ENCODE measurements at places on chromosomes 11 and 22.
A peak's percentile ranks its signal among the peaks of the same experiment; 100 is the strongest.

DNA sequence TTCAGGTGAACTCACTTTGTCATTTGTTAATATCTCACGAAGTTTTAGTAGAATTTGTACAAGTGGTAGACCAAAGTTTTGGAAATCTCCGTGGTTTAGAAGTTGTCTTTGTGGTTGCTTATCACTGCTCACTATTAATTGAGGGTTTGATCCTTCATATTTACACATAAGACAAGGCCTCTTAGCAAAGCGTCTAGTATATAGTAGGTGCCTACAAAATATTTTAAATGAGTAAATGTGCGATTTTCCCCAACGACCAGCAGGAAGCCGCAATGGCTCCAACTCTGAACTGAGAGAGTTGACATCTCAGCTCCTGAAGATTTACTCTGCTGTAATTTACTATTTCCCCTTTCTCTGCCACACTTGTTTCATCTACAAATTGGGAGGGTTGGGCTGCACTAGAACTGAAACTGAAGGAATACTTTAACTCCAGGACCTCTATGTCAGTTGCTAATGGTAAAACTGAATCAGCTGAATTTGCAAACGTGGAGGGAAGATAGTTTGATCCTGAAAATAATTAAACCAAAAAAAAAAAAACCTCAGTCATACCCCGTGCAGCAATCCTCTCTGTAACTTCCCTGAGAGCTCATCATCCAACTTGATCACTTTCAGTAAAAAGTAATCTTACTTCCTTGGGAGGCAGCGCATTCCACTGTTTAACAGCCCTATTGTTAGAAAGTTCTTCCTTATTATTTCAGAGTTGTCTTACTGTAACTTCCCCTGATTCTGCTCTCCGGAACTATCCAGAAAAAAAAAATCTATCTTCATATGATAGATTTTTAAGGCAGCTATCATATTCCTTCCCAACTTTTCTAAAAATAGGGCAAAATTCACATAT is 1.3 kb upstream of the SBF2 start:
- DNase-seq, result no peak

GRCh38 chr22:19111140-19111539 is 11.1 kb downstream of the DGCR2 start:
- DNase-seq, result peak; percentile 2

DNA sequence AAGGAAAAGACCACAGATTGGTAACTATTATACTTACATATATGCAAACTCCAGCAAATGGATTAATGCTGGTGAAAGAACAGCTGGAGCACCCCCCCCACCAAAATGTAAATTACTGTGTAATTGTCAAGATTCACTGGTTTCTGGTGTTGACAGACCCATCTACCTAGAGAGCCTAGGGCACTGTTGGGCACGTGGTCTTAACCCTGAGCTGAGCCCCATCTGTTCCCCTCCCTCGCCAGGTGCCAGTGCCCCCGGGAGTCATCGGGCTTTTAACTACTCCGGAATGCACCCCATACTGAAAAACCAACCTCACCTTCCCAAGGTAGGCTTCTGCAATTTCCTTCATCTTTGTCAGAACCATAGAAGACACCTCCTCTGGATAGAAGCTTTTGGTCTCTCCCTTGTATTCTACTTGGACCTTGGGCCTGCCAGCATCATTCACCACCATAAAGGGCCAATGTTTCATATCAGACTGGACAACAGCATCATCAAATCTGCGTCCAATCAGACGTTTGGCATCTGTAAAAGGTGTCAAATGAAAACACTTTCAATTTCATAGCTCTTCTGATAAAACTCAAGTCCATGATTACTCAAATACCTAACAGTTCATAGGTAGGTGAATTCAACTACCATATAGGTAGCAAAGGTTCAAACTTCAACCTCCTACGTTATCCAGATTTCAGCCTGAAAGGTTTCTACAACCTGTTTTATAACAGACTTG is 1.5 kb downstream of the HSPA8 start:
- no peak for DNase-seq

DNA sequence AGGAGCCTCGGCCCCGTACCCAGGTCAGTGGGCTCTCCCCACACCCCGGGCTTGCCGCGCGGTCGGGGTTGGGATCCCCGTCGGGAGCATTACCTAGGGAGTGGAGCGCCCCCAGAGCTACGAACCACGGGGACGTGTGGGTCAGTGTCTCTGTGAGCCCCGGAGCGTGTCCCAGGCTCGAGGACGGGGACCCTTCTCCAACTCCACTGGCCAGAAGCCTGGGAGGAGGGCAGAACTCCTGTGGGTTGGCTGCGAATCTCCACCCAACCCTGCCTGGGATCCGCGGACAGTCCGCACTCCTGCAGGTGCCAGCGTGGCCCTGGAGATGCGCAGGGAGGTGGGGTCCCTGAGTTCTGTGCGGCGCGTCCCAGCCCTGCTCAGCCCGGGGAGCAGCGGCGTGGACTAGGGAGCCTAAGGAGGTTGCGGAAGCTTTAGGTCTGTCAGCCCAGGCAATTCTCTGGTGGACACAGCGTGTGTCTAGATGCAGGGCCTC is 346 bp downstream of the PPFIBP2 start:
- peak; percentile 61 for DNase-seq

GRCh38 chr11:10477690-10478046 is 22.6 kb downstream of the AMPD3 start:
- no peak for DNase-seq

GRCh38 chr11:61972672-61973475 is 5.4 kb upstream of the FTH1 start:
- no peak for DNase-seq

GRCh38 chr22:26131589-26132154 is 37.6 kb upstream of the SEZ6L start:
- DNase-seq, result no peak

- peak; percentile 60 for DNase-seq
Observed at GRCh38 chr11:111913031-111913861, 712 bp downstream of the HSPB2 start.

DNA sequence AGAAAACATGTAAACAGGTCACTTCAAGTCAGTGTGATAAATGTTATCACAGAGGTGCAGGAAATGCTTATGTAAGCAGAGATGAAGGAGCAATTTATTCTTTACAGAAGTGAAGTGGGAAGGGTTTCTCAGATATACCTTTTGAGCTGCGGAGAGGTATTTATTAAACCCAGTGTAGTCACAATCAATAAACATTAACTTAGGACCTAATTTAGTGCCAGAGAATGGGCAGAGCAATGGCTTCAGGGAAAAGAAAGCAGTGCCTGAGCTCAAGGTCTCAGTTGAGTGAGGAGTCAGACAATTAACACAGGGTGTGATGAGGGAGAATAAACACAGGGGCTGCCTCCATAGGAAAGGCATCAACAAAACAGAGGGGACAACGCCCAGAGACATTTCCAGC is 1.9 kb downstream of the MS4A5 start:
- no peak for DNase-seq

DNA sequence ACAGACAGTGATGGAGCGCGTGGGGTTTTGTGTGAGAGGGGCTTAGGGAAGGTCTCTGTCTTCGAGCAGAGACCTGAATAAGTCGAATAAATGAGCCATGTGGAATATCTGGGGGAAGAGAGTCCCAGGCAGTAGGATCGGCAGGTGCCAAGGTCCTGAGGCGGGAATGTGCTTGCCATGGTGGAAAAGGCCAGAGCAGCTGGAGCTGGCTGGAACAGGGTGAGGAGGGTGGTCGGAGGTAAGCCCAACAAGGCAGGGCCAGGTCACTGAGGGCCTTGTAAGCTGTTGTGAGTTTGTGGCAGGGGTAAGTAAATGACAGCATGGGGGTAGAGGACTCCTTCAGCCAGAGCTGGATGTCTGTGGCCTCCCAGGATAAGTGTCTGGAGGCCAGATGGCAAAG is 71.3 kb downstream of the TP53I11 start:
- DNase-seq, result no peak

GRCh38 chr22:48803171-48803947 is 1024.3 kb downstream of the BRD1 start:
- no peak for DNase-seq

- no peak for DNase-seq
Observed at GRCh38 chr11:114169321-114169749, 109.8 kb downstream of the ZBTB16 start.

DNA sequence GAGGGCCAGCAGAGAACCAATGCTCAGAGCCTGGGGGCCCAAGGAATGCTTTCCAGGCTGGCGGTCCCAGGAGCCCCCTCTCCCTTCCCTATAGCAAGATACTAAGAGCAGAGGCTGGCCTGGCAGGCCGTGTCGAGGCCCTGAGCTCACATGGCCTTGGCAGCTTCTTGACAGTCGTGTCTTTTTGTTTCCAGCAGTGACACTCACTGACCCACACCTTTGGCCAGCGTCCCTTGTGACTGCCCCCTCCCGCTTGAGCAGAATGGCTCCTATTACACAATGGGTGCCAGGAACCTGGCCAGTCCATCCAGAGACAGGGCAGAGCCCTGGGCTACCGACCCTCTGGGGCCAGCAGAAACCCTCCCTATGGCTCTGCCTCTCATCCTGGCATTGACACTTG is 6.4 kb upstream of the CCND1 start:
- peak; percentile 20 for DNase-seq

- DNase-seq, result no peak
Observed at GRCh38 chr11:135073870-135074269, 661.8 kb upstream of the B3GAT1 start.

Data from right forelimb (tissue), 1 donor.